Bone marrow (tissue), 2 donors: ENCODE measurements at places on chromosomes 1 and 21.

DNA sequence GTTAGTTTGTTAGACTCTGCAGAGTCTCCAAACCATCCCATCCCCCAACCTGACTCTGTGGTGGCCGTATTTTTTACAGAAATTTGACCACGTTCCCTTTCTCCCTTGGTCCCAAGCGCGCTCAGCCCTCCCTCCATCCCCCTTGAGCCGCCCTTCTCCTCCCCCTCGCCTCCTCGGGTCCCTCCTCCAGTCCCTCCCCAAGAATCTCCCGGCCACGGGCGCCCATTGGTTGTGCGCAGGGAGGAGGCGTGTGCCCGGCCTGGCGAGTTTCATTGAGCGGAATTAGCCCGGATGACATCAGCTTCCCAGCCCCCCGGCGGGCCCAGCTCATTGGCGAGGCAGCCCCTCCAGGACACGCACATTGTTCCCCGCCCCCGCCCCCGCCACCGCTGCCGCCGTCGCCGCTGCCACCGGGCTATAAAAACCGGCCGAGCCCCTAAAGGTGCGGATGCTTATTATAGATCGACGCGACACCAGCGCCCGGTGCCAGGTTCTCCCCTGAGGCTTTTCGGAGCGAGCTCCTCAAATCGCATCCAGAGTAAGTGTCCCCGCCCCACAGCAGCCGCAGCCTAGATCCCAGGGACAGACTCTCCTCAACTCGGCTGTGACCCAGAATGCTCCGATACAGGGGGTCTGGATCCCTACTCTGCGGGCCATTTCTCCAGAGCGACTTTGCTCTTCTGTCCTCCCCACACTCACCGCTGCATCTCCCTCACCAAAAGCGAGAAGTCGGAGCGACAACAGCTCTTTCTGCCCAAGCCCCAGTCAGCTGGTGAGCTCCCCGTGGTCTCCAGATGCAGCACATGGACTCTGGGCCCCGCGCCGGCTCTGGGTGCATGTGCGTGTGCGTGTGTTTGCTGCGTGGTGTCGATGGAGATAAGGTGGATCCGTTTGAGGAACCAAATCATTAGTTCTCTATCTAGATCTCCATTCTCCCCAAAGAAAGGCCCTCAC, at the start of gene OLIG2:
OLIG2 (plus strand) TSS at position 447 of the 954 bp plus-strand sequence. CDS start 928 bp downstream, outside the sequence.
- DNase-seq = no peak

DNA sequence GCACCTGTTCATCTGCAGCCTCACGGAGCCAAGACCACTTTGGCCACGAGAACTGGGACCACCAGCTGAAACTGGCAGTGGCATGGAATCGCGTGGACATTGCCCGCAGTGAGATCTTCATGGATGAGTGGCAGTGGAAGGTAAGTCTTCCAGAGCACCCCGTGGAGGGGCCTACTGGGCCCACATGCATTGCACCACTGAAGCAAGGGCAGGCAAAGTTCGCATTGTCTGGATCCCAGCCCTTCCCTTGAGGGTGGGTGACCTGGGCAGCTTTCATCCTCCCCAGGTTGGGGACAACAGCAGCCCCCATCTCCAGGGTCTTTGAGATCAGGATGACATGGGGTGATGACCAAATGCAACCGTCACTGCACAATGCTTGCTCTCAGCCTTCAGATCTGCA, 37.5 kb downstream of the TRPM2 start:
- no peak for DNase-seq

GRCh38 chr1:235246022-235246948, 81.7 kb downstream of the ARID4B start:
- no peak for DNase-seq

DNA sequence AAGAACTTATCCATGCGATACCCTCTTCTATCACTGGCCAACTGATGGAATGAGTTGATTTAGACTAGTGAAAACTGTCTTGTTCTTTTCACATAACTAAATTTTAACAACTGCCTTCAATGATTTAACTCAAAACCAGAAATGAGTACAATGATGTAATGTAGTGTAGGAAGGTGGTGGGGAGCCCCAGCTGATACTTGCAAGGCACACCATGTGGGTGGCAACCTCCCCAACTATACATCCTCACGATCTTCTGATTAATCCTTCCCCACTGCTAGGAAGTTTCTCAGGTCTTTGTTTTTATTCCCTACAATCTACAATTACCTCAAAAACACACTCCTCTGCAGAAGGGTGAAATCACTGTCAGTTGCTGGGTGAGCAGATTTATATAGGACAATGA, 100.7 kb downstream of the KCTD3 start:
- DNase-seq = no peak
